T47D (cell line): ENCODE measurements at places on chromosomes 12 and 14.

DNA sequence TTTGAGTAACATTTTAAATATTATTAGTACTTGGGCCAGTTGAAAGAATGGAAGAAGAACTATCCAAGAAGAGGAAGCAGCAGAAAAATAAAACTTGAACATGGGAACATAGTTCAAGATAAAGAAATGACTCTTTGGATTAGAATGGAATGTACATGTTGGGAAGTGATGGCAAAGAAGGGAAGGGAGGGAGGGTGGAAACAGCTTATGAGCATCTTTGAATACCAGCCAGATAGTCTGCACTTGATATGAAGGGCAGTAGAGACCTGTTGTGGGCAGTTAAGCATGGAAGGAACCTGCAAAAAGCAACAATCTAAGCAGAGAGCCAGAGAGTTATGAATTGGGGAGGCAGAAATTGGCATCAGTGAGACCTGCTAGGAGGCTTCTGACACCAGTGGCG lies 10.0 kb upstream of the IL22 start:
- no peak for DNase-seq

DNA sequence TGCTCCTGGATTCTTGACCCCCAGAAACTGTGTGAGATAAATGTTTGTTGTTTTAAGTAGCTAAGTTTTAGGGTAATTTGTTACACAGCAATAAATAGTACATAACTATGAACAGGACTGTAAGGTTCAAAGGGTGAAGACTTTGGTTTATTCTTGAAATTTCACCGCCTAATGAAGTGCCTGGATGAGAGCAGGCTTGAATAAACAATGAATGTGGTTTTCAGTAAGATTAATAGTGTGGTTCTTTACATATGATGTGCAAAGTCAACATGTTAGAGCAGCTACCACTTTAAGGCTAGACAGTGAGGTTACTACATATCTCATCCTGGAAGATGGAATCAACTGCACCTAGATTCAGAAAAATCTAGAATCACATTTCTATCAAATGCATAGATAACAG lies 145.2 kb upstream of the BTG1 start:
- no peak for DNase-seq

DNA sequence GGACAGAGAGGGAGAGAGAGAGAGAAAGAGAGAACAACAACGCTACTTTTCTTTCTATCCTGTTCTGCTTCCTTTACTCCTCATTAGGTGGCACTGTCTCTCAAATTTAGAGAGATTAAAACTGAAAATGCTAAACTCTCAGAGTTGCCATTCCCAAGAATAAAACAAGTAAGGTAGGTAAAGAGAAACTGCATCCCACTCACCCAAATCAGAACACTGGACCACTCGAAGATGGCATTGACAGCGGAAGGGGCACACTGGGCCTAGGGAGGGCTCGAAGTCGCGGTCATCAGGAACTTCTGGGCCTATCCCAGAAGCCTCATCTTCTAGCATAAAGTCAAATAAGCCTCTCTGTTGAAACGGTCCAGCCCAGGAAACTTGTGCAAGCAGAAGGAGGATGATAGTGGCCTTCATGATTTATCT lies 4.5 kb downstream of the DCN start:
- peak; percentile 62 for DNase-seq

- DNase-seq = no peak
Observed at GRCh38 chr14:63045612-63046320, 508 bp upstream of the KCNH5 start.

DNA sequence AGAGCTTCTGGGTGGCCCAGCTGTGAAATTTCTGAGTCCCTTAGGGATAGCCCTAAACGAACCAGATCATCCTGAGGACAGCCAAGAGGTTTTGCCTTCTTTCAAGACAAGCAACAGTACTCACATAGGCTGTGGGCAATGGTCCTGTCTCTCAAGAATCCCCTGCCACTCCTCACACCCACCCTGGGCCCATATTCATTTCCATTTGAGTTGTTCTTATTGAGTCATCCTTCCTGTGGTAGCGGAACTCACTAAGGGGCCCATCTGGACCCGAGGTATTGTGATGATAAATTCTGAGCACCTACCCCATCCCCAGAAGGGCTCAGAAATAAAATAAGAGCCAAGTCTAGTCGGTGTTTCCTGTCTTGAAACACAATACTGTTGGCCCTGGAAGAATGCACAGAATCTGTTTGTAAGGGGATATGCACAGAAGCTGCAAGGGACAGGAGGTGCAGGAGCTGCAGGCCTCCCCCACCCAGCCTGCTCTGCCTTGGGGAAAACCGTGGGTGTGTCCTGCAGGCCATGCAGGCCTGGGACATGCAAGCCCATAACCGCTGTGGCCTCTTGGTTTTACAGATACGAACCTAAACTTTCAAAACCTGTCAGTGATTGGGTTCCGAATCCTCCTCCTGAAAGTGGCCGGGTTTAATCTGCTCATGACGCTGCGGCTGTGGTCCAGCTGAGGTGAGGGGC lies 38.9 kb downstream of the DAD1 start:
- no peak for DNase-seq

DNA sequence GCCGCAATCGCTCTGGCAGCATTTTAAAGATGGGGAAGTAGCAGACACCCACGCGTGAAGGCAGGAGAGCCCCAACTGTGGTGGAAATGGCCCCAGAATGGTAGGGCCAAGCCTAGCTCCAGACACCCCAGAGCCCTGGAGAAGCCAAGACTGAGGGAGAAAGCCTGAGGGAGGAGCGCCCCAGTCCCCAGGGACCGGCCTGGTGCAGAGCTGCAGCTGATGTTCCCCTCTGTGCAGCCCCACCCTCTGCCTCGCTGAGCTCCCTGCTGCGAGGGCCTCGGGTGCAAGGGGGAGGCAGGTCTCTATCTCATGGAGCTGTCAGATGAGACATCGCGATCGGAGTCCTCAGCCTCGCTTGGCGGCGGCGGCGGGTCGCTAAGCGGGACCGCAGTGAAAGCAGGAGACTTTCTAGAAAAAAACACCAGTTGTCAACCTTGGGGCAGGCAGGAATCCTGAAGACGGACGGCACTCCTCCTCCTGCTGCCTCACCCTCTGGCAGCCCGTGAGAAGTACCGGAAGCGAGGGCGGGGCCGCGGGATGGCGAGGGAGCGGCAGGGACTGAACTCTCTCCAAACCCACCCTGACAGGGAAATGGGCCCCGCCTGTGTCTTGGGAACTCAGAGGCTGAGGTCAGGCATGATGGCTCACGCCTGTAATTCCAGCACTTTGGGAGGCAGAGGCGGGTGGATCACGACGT lies 6.0 kb downstream of the GAPDH start:
- DNase-seq = no peak

GRCh38 chr14:103528146-103528586 lies 830 bp upstream of the TRMT61A start:
- DNase-seq = peak; percentile 77

DNA sequence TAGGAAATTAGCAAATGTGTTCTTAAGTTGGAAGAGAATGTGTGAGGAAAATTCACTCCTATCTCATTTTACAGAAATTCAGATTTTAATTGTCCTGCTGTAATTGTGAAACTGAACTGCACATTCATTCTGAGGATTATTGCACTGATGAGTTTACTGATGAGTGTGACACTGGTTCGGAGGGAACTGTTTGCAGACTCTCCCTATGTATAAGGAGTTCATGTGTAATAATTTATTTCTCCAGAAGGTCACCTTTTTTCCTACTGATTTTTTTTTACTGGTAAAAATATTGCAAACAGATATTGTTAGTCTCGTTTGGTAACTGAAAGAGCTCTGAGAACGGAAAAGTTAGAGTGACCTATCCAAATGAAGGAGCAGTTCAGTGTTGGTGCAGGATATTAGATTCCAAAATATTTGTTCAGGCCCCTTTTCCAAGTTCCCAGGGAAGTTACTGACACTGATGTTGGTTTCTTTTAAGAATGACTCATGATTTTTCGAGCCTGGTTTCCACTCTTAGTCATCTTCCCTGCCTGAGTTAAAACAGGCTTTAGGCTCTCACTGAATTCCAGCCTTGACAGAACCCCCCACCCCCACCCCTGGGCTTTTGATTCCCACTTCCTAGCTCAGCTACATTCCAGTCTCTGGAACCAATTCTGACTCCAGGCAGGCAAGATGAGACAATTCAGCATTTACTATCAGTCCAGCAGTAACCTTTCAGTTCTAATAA lies 18.4 kb downstream of the ANO6 start:
- no peak for DNase-seq

- DNase-seq = peak; percentile 77
Observed at GRCh38 chr12:121110211-121110940, 22.3 kb upstream of the P2RX7 start.

- DNase-seq = no peak
Observed at GRCh38 chr14:32703183-32703621, 235.5 kb upstream of the NPAS3 start.

DNA sequence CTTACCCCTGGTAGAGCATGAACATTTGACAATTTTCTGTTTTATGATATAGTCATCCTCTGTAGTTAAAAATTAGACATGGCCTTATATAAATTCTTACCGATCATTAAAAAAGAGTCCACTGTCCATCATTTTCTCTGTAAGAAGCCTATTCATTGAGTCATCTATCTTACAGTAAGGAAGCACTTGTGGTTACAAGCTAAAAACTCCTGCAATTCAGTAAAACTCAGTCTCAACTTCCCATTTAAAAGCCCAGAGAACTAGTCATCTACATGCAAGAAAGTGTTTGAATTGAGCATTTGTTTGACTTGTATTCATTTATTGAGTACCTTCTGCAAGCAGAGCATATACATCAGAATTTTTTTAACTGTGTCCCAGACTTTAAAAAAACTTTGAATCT lies 63.3 kb downstream of the GTF2A1 start:
- DNase-seq = no peak

- DNase-seq = no peak
Observed at GRCh38 chr12:111925171-111925570, 83.1 kb downstream of the MAPKAPK5 start.

DNA sequence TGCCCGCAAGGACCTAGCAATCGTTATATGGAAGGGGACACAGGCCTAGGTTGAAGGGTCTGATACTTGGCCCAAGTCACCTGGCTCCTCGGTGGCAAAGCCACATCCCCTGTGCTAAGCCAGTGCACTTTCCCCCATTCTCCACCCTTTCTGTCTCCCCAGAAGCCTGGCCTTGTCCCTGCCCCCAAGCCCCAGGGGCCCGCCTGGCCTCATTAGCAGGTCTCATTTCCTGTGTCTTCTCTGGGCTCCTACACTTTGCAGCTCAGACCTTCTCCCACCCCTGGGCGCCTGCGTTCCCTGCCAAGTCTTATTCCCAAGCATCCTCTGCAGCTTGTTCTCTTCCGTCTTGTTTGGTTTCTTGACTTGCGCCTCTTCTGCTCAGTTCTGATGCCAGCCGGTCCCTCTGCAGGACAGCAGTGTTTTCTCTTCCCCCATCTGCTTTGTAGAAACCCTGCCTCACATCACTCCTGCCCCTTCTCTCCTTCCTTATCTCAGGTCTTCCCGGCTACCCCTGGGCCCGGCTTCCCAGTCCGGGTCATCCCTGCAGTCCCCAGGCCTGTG lies 66.7 kb downstream of the SLC24A4 start:
- no peak for DNase-seq

DNA sequence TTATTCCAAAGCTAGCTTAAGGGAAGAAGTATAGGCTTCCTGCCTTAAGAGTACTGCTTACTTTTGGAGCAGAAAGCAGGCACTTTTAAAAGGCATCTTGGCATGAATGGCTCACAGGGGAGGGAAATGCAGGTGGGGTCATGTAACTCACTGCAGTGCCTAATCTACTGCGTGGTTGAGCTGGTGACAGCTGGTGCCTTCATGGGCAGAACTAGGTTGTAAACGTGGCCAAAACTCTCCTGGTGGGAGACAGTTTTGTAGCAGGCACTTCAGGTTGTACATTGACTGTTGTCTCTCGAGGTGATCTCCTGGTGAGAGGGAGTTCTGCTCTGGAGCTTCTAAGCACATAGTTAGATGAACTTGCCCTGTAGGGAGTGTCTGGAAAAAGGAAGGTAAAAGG lies 962.5 kb downstream of the DIO2 start:
- no peak for DNase-seq

GRCh38 chr12:24325331-24325730 lies 375.9 kb upstream of the SOX5 start:
- DNase-seq = no peak

DNA sequence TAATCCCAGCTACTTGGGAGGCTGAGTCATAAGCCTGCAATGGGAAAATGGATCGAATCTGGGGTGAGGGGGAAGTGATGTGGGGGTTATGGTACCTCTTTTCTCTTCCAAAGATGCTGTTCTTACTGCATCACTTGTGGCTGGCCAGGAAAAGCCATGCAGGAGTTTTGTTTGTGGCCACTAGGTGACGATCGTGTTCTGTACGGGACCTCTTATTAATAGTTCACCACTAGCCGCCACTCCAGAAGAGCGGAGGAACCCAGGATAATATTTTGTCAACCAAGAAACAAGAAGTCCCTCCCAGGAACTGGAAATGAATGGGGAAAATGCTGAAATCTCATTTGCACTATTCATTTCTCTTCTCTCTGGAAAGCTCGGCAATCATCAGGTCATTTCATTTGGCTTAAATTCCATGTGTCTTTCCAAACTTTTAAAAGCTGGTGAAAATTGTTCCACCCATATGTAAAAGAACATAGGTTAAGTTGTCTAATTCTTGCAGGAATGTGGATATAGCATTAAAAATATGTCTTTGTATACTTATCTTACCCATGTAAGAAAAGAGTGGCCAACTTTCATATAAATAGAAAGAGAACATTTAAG lies 8.9 kb downstream of the GPR65 start:
- peak; percentile 55 for DNase-seq

DNA sequence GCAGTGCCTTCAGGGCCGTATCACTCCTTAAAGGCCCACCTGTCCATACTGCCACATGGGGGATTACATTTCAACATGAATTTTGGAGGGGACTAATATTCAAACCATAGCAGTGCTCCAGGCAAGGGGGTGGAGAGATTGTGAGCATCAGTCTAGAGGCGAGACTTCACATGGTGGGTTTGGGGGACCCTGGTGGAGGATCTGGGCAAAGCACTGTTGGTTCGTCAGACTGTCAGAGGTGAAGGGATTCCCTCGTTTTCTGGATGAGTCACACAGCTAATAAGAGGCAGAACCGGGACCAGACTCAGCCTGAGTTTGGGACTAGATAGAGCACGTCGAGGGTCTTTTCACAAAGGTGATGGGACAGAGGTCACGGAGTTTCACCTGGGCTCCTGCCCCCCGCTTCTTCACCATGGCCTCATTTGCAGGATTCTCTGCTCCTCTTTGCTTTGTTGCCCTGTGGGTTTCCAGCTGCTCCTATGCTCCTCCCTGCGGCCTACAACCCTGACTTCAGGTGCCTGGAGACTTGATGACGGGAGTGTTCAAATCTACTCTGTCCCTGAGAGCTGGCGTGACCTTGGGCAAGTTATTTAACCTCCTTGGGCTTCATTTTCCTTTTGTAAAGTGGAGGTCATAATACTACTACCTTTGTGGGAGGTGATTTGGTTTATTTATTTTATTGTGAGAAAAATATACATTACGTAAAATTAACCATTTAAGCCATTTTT lies 41.5 kb downstream of the TEAD4 start:
- no peak for DNase-seq

- peak; percentile 87 for DNase-seq
Observed at GRCh38 chr12:49866859-49867569, 24.1 kb upstream of the BCDIN3D start.
